8988T (cell line): ENCODE measurements at places on chromosomes 6 and 20.
A peak's percentile ranks its signal among the peaks of the same experiment; 100 is the strongest.

- DNase-seq: no peak
These were observed 5.7 kb downstream of the LAMP5 start for GRCh38 chr20:9520086-9520485.

GRCh38 chr6:116763048-116763447 lies 2.5 kb downstream of the FAM162B start:
- DNase-seq: no peak

GRCh38 chr6:93036835-93037234 lies 382.5 kb downstream of the EPHA7 start:
- DNase-seq: no peak

DNA sequence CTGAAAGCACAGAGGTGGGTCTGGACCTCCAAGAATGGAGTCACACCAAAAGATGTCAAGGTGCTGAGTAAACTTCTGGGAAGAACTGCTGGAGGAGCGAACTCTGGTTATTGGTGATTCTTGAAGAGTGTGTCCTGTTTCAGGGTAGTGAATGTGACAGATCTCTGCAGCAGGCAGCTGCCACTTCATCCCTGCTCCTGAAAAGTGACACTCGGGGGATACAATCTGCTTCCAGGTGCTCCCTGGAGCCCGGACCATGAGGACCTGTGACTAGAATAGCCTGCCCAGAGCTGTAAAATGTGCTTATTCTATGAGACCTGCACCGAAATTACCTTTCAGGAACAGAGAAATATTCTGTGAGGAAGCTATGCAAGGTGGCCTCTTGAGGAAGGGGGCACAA lies 191.1 kb downstream of the FOXC1 start:
- no peak for DNase-seq

- DNase-seq: no peak
These were observed 5.4 kb upstream of the ZNFX1 start for GRCh38 chr20:49283176-49283702.

- no peak for DNase-seq
These were observed 117.6 kb downstream of the DST start for GRCh38 chr6:56524891-56525703.

GRCh38 chr6:160367798-160368547 lies 19.8 kb downstream of the SLC22A3 start:
- no peak for DNase-seq

DNA sequence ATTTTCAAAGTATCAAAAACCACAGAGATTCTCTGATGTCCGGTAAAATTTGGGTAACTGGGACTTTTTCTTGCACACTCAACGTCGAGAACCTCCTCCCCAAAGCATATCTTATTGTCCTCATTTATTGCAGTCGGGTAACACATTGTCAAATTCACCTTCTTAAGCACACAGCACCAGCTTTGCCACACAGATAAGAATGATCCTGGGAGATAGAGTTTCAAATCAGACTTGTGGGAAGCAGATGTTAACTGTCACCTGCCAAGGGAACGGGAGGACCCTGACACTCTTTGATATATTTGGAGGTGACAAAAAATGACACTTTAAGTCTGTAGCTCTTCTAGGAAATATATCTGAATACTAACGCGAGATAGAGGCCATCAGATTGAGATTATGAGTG lies 282.1 kb upstream of the BMP2 start:
- no peak for DNase-seq

DNA sequence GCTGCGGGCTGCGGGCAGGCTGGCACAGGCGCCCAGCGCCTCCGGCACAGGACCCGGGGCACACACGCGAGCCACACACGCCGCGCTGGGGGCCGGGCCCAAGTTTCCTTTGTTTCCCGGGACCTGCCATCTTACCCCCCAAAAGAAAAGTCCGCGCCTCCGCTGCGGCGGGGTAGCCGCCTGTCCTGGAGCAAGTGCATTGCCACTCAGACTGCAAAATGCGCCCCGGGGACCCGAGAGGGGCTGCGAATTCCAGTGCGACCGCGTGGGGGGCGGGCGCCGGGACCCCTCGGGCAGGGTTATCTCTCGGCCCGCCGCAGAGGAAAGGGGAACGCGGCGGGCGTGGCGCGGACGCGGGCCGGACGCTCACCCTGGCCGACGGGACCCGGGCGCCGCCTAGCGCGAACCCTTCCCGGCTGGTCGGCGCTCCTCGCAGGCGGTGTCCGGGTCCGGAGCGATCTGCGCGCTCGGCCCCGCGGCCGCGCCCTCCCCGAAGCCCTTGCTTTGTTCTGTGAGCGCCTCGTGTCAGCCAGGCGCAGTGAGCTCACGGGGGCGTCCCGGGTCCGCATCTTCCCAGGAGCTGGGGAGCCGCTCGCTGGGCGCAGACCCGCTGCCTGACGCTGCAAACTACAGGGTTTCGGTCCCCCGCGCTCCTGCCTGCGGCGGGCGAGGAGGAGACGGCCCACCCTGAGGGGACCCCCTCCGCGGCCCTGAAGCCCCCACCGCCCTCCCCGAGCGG lies 639 bp upstream of the CD24 start:
- peak; percentile 49 for DNase-seq

GRCh38 chr6:111536910-111537527 lies 54.0 kb upstream of the REV3L start:
- no peak for DNase-seq

DNA sequence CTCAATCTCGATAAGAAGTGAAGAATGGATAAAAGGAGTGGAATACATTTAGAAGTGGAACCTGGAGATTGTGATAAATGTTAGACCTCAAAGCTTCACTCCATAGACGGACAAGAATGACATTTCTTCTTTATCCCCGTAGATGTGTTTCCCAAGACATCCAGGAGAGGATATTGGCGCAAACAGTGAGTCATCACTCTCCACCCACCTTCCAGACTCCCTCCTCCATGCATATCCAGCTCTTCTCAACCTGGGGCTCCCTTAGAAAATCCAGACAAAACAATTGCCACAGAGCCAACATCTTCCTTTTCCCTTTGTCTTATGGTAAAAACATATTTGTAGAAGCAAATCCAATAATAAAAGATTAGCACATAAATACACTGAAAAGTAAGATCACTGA lies 586.1 kb downstream of the PTPRT start:
- DNase-seq: no peak

DNA sequence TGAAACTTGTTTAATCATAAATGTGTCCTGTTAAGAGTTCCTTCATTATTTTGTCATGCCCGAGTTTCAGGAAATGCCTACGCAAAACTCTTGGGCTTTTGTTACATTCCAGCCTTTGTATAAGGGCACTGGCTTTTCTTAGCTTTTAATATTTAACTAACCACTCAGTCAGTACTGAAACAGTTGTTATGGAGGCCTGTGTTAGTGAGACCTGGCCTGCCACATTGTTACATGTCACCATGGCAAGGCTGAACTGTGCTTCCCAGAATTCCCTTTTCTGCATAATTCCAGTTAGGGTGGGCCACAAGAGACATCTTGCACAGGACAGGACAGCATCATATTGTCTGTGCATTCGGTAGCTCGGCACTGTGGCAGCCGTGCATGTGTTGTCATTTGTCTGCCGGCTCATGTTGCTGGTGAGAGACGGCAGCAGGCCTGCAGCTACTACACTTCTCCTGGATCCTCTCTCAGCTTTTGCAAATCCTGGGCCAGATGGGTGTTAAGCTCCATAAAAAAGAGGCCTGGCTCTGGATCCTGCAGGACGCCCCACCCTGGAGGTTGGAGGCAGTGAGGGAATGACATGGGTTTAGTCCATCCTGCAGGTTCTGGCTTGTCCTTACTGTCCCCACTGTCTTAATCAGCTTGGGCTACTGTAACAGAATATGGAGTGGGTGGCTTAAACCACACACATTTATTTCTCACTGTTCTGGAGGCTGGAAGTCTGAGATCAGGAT lies 128.8 kb upstream of the DTNBP1 start:
- no peak for DNase-seq

DNA sequence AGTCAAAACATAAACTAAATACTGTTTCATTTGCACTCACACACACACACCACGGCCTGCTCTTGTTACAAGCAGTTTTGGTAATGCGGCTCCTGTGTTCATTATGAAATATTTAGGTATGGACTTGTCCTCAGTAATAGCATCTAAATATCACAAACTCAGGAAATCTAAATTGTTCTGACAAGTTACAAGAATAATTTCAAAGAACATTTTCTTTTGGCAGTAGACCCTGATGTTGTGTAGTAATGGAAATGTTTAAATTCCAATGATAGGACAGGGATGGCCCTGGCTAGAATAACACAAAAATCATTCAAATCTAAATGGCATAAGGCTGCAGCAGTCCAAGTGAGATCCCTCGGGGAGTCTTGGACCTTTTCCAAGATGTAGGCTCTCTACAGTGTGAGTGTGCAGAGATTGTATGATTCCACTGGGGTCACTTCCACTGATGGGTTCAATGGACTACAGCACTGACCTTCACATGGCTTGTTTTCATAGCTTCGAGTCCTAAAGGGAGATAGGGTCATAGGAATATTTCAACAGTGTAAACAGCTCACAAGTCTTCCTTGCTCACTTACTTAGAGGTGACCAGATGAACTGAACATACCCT lies 210.6 kb upstream of the PLCB4 start:
- no peak for DNase-seq

GRCh38 chr6:16805243-16805950 lies 44.1 kb upstream of the ATXN1 start:
- no peak for DNase-seq

- no peak for DNase-seq
These were observed 15.2 kb downstream of the RPP21 start for GRCh38 chr6:30360139-30360538.

DNA sequence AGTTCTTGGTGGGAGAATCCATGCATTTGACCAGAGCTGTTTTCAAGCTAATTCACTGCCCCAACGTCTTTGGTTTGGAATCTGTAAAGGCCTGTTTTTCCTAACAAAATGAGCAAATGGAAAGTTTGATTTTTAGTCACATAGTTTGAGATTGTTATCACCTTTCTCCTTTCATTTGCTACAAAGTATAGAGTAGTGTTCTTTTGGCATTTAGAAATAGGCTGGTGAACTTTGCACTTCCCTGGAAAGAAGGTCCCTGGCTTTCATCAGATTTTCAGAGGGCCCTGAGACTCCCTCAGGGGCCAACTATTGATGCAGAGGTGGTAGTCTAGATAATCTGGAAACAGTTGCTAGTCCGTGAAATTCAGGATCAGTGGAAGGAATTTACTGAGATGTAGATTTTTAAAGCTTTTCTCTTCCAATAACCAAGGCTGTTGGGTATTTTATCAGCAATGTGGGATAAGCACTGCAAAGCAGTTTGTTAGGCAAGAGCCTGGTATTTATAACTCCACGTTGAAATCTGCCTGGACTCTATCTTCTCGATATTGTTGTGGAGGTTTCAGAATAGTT lies 1.7 kb downstream of the ARFGEF2 start:
- DNase-seq: no peak

DNA sequence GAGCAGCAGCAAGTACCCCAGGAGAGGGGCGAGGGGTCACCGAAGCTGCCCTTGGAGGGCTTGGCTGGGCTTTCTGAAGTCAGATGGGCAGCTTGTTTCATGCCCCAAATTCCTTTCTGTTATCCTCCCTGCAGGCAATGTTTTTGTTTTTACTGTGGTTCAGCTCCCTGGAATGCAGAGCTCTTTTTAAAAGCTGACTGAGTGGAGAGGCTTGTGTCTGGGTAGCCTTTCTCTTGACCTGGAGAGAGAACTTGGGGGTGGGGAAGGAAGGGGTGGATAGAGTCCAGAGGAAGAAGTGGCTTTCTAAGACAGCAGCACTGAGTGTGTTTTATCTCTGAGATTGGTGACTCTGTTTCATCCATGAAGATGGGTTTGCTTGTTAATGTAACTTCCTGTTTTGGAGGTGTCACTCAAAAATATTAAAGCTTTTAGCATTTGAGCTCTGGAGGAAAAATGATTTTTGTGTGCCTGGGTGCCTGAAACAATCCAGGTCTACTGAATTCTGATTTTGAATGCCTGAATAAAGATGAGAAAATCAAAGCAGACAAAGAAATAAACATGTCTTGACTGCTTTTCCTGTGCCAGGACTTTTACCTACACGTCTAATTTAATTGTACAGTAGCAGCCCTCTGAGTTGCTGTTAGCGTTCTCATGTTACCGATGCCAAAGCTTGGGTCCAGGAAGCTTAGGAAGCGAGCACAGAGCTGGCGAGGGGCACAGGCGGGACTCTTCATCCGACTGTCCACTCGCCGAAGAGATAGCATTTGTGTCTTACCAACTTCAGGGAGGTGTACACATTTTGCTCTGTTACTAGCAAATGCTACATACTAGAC lies 78.2 kb upstream of the EEF1E1 start:
- peak; percentile 55 for DNase-seq

- DNase-seq: no peak
These were observed 154.0 kb downstream of the ZNF217 start for GRCh38 chr20:53439616-53440015.

DNA sequence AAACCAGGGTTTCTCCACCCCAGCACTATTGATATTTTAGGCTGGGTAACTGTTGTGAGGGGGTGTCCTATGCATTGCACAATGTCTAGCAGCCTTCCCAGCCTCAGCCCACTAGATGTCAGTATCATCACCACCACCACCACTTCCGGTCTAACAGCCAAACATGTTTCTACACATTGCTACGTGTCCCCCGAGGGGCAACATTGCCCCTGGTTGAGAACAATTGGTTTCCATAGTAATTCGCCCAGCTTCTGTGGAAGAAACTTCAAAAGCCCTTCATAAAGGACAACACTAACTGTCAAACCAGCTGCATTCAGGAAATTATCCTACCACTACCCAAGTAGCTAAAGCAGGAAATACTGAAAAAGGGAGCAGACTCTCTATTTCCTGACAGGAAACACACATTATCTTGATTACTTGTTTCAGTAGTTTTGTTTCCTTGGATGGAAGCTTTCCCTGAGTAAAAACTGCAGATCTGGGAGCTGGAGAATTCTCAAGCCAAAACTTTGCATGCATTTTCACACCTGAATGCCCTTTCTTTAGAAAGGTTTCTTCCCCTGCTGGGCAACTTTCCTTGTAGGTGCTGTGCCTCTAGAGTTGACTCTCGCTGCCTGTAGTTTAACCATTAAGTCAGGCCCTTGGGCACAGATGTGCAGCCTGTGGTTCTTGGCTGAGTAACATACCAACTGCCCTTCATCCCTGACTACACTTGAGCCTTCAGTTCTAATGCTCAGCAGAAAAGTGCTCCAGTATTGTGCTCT lies 23.6 kb downstream of the PKHD1 start:
- DNase-seq: no peak

- DNase-seq: no peak
These were observed 1097.1 kb downstream of the KIF16B start for GRCh38 chr20:15476186-15476585.

DNA sequence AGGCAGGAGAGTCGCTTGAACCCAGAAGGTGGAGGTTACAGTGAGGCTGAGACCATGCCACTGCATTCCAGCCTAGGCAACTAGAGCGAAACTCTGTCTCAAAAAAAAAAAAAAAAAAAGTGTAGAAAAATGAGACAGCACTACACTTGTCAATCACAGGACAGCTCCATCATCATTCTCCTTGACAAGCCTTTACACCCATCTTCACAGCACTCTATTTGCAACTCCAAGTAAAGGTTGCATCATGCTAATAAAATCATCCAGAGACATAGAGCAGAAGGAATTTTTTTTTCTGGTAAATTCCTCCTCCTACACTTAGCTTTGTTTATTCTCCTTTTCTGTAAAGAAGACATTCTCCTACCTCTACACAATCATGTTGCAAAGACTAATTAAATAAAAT lies 791.0 kb upstream of the HS3ST5 start:
- DNase-seq: no peak

- no peak for DNase-seq
These were observed 121.7 kb upstream of the NXT1 start for GRCh38 chr20:23228912-23229311.
